HAP-1 (cell line): ENCODE measurements at places on chromosomes 12 and 14.

- DNase-seq, result no peak
Observed at GRCh38 chr14:94411638-94412037, 23.2 kb upstream of the SERPINA1 start.

DNA sequence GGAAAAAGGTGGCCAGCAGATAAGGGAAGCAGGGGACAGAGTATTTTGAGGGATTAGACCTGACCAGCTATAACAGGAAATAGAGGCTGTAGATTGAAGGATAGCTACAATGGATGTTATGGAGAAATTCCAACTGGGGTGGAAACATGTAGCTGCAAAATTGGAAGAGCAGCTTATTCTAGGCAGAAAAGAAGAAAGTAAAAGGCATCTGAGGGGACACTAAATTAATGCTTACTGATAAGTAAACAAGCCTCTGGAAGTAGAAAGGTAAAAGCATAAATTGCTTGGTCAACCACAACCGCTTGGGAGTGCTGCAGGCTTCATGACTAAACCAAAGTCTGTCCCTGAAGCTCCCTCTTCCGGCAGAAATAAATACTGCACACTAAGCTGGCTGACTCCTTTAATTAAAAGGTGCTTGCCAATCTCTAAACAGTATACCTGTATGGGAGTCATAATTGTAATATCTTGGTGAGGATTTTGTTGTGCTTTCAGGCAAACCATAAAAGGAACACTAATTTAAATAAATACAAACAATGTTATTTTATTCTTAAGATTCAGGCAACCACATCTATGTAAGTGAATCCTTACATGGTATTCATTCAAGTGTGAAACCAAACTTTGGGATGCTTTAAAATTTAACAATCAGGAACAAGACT, 7.7 kb downstream of the UBC start:
- DNase-seq, result peak; percentile 95

DNA sequence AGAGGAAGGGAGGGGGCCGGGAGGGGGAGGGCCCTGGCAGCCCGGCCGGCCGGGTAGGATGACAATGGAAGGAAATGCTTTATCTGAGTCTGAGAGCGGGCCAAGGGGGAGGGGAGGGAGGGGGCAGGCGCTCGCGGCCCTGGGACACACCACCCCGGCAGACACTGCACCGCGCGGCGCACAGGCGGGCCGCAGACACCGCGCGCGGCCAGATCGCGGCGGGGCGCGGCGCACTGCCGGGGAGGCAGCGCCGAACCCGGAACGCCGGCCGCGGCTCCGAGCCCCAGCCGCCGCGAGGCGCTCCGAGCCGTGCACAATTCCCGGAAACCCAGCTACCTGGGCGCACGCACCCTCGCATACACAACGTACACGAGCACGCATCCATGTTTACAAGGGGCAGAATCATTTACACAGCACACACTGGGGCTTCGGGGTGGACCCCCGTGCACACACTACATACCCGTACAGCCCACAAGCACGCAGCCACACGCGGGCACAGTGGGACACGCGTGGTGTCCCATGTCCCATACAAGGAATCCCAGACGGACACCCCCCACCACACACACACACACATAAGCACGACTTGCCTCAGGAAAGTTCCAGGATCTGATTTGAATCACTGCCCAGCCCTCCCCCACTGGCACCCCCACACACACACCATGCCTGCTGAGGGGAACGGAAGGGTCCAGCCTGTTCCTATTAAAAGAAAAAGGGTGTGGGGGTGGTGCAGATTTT, at the start of gene HDAC7:
Gene HDAC7 (minus strand): TSS at position 8 of the 735 bp plus-strand sequence. CDS start 118 bp downstream, outside the sequence.
- peak; percentile 91 for DNase-seq

DNA sequence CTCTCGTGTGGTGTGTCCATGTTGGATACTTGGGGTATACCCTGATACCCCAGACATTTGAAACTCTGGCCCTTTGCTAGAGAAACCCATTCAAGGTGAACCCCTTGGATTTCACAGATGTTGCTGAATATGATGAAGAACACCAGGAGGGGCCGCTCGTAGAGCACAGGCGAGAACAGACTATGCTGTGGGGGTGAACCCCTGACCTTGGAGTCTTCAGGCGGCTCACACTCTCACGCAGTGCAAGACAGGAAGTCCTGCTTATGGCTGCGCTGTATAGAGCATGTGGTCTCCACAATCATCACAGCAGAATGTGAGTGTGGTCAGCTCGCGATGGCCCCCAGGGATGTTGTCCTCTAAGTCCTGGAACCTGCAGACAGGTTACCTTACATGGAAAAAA, 60.4 kb downstream of the SLC15A4 start:
- DNase-seq, result no peak

DNA sequence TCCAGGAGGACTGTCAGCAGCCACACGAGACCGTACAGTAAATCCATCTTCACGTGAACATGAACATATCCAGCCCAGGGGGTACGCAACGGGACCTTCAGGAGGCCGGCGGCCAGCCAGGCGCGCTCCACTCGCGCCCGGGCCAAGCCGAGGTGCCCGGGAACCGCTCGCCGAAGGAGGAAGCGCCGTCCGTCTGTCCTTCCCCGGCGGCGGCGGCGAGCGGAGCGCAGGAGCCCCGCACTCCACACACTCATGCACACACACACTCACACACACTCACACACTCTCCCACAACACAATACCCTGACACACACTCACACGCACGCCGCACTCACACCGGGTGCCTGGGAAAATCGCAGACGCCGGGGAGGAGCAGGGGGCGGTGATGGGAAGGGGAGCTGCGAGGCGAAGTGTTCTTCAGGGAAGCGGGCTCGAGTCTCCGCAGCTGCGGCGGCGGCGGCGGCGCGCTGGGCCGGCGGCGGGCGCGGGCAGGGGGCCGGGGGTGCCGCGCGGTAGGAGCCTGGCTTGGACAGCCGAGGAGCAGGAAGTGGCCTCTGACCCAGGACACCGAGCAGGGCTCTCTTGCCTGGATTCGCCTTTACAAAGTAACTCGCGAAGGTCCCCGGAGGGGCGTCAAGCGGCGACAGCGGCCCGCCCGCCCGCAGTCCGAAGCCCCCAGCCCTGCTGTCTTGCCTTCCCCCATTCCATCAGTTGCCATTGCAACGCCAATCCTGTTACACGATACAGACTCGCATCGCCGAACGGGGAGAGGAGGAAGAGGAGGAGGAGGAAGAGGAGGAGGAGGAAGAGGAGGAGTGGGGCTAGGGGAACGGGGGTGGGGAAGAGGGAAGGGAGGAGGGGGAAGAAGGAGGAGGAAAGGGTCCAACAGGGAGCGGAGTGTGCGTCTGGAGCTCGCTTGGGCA, 601 bp downstream of the MDGA2 start:
- no peak for DNase-seq

DNA sequence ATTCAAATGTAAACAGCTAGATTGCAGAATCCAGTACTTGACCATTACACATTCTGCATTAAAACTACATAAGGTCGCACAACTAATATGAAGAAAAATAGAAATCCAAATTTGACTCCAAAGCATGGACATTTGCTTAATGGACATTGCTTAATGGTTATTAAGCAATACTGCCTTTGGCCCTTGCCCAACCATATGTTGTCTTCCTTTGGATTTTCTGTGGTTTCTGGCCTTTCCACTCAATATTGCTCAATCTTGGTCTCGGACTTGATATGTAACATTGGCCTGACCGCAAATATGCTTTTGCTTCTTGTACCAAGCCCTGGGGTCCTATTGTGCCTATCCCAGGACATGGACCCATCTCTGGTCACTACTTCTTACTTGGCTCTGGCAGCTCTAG, 67.2 kb downstream of the PTPRR start:
- no peak for DNase-seq

- no peak for DNase-seq
Observed at GRCh38 chr14:95498622-95499353, 17.7 kb downstream of the SYNE3 start.

GRCh38 chr14:21556378-21557083, 23.3 kb downstream of the OR10G3 start:
- DNase-seq, result peak; percentile 20

- no peak for DNase-seq
Observed at GRCh38 chr14:62665286-62665685, 380.0 kb downstream of the KCNH5 start.

- DNase-seq, result no peak
Observed at GRCh38 chr14:41872931-41873685, 266.4 kb downstream of the LRFN5 start.

DNA sequence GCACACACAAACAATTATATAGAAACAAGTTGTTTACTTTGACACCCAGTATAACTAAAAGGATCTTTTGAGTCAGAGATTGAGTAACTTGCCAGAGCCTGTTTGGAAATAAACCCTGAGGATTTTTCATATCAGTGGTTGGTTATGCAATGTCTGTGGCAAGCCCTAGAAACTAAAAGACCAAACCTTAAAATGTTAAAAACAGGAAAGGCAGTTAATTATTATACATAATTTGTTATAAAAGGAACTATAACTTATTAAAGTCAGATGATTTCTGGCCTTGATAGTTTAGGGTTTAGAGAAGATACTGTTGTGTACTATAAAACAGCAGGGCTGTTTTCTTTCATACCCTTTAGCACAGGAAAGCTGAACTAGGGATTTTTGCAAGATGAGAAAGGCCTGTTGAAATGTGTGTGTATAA, 44.1 kb downstream of the PSEN1 start:
- peak; percentile 32 for DNase-seq

GRCh38 chr12:94590428-94590827, 59.9 kb downstream of the TMCC3 start:
- no peak for DNase-seq

DNA sequence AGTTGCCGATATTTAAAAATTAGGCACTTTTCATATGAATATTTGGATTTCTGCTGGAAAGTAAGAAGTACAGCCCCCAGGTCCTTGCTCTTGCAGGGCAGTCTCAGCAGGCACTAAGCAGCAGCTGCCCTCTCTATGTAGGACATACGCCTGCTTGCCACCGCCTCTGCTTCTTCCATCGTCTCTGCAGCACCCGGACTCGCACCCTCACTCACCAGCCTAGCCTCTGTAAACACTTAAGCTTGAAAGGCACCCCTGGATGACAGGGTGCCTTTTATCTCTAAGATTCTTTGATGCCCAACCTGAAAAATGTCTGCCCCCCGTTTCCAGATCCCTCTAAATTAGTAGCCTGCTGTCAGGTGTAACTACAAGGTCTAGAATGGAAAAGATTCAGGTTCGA, 19.0 kb downstream of the OTUB2 start:
- DNase-seq, result no peak

- DNase-seq, result no peak
Observed at GRCh38 chr12:9971181-9971580, at the start of gene CLEC12A. CLEC12A (plus strand) TSS chr12:9971409; CDS start chr12:9971597, 188 bp downstream.

DNA sequence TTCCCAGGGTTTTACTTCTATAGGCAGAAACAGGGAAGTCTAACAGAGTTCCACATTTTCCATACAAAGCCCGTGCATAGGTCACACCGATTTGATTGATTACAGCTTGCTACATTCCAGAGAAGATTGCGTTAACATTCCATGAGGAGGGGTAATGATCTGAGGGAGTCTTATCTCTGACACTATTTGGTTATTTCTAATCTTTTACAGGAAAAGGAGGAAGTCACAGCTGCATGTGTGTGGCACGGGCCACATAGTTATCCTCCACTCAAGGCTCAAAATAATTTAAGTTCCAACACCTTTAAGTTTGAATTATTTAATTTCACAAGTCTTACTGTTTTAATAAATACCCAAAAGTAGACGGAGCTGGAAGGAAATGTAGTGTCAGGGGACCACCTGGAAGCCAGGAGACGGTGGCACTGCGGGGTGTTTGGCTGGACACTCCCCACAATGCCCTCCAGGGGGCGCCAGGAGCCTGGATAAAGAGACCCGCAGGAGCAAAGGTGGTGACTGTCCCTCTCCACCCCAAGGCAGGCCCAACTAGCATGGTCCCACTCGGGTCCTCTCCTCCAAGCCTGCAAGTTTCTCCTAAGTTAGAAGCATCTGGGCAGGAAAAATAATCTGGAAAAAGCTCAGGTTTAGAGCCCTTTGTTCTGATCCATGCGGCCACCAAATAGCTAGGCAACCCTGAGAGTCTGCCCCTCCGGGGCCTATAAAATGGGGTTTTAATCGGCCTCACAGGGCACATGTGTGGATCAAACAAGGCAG, 20.2 kb downstream of the KRT8 start:
- peak; percentile 89 for DNase-seq
